8988T (cell line): ENCODE measurements at places on chromosomes 4 and X.

DNA sequence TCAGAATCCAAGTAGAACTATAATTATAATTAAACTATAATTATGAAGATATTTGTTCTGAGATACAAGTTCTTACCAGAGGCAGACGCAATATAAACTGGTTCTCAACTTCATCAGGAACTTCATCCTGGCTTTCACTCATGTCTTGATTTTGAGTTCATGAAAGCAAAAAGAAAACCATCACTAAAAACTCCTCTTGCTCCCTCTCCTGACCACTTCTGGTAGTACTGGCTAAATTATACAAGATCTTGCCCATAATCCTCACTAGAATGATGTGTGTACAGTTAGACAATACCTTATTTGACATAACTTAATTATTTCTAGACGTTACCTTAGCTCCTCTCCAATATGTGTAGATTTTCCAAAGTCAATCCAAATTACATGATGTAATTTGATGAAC is 3.7 kb downstream of the TAF7L start:
- no peak for DNase-seq

- no peak for DNase-seq
Measured at GRCh38 chrX:24399550-24399949, 39.1 kb downstream of the SUPT20HL1 start.

DNA sequence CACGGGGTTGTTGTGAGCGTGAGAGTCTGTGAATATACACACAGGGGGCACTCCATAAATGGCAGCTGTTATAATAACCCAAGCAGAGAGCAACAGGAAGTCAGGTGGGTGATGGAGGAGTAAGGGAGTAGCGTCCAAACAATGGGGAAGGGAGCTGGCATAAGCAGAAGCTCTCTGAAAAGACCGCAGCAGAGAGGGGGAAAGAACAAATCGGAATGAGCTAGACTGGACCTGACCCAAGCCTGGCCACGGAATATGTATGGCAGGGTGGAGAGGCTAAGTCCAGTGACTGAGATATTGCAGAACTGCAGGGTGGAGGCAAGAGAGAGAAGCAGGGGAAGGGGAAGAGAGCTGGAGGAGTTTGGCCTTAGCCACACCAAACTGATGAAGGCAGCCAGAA is 6.5 kb upstream of the GJB1 start:
- no peak for DNase-seq

- DNase-seq = no peak
Measured at GRCh38 chrX:40278340-40279090, 180.8 kb upstream of the BCOR start.

GRCh38 chr4:44159991-44160390 is 288.6 kb downstream of the KCTD8 start:
- DNase-seq = no peak

DNA sequence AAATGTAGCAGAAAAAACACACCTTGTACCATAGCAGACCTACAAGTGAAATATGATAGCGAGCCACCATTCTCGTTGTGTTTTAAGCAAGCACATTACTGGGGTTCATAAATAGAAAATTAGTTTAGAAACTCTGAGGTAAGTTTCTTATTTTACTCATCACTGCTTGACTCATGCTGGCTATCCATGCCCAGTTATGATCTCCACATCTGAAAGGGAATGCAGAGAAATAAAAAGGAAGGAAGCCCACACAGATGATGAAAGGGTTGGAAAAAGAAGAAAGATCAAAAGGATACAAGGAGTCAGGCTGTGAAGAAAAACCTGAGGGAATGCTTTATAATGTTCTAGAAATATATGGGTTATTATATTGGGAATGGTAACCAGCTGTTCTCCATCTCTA is 54.5 kb downstream of the CAMK2D start:
- DNase-seq = no peak

DNA sequence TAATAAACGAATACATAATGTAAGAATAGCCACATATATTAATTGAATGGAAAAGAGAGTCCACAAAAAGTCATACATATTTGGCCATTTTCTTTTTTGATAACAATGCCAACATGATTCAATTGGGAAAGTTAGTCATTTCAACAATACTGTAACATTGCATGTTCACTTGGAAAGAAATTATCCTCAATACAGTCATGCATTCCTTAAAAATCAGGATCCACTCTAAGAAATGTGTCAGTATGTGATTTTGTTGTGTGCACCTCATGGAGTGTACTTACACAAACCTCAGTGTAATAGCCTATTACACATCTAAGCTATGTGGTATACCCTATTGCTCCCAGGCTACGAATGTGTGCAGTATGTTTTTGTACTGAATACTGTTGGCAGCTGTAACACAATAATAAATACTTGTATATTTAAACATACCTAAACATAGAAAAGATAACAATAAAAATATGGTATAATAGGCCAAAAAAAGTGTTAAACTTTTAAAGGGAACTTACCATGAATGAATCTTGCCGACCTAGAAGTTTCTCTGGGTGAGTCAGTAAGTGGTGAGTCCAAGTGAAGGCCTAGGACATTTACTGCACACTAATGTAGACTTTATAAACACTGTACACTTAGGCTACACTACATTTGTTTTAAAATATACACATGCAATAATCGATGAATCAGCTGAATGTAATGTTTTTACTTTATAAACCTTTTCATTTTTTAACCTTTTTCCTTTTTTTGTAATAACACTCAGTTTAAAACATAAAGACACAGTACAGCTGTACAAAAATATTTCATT is 806.8 kb downstream of the PCDH18 start:
- DNase-seq = no peak

DNA sequence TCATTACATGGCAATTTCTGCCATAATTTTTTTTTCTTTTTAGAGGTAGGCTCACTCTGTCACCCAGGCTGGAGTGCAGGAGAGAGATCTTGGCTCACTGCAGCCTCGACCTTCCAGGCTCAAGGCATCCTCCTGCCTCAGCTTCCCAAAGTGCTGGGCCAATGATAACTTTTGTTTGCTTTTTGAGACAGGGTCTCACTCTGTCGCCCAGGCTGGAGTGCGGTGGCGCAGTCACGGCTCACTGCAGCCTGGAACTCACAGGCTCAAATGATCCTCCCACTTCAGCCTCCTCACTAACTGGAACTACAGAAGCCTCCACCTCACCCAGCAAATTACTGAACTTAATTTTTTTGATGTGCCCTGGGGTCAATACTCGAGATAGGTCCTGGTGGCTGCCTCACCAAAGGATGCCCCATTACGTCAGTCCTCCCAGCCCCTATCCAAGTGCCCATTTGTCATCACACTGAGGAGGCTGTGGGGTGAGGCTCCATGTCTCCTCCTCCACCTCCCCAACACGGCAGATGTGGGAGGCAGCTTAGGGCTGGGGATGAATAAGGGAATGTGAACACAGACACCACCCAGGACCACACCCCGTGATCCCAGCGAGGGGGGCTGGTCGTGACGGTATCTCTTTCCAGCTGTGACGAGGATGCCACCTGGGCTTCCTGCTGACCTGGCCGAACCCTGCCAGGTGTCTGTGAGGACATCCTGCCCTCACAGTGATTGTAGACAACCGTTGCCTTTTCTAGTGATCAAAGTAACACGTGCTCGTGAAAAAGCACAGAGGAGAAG is 12.4 kb upstream of the NKX1-1 start:
- no peak for DNase-seq

- no peak for DNase-seq
Measured at GRCh38 chrX:80432441-80432840, 12.2 kb downstream of the TENT5D start.

DNA sequence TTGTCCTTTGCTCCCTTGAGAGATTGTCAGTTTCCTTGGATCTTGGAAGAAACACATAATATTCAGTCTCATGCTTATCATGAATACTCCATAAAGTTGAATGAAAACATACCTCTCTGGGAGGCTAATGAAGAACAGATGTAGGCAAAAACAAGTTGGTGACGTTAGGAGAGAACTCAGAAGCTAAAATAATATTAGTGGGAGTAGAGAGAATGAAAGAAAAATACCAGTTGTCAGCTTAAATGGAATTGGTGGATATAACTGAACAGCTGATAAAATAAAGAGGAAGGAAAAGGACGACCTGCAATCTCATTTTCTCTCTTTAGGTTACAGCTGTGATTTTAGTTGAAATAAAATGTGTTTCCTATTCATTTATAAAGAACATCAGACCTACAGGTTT is 124.8 kb downstream of the SNCA start:
- DNase-seq = no peak

DNA sequence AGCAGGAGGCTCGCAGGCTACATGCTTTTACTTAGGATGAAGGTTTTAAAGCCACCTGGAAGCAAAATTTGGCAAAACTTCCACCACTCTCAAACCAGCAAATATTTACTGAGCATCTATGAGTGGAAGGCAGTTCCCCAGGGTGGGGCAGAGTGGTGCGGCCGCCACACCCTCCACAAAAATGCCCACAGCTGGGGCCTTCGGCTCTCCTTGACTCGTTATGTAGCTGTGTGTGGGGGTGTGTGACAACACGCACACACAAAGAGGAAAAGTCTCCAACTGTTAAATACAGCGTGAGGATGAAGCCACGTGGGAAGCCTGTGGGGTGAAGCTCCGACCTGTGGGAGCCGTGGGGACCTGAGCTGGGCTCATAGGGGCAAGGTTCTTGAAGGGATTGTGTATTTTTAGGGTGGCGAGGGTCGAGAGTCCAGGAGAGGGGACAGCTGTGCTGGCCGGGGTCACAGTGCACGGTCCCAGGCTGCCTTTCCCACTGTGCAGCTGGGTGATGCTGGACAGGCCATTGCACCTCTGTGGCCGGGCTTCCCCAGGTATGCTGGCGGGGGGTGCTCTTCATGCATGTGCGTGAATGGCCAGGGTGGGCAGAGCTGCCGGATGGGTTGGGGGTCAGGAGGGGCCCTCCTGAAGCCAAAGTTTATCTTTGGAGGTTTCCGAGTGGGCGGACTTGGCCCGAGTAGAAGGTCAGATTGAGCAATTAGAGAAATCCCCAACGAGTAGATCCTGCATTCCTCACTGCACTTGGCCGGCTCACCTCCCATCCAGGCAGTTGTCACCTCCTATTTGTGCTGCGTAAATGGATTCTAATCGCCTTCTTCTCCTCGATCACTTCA is 25.4 kb downstream of the SORCS2 start:
- no peak for DNase-seq

DNA sequence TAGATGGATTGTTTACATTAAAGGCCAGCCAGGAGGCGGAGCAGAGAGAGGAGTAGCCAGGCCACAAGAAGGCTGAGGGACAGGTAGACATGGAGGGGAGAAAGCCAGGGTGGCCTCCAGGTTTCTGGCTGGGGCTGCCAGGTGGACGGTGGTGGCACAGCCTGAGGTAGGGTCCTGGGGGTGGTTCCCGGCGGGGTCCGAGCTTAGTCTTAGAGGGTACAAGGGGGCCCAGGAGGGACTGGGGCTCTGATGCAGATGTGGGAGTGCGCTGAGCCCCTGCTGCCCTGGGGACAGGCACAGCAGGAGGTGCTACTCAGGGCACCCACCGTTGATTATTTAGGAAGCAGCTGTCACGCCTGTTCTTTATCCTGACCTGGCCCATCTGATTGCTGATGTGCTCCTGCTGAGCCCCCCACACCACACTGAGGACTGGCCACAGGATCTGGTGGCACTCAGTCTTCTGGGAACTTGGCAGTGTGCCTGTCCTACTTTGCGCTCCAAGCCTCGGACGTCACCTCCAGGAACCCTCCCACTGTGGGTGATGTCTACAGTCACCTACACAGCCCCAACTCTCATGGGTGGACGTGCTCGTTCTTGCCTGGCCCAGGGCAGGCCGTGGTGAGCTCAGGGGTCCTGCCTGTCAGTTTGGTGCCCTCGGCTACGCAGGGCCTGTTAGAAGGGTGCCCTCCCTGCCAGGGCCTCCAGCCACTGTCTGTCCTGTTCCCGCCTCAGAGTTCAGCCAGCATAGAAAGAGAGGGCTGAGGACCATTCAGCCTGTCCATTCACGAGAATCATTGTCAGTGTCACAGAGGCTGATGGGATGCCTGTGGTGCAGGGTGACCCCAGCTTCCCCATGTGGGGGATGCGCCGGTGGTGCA is 12.0 kb downstream of the WFS1 start:
- DNase-seq = no peak

DNA sequence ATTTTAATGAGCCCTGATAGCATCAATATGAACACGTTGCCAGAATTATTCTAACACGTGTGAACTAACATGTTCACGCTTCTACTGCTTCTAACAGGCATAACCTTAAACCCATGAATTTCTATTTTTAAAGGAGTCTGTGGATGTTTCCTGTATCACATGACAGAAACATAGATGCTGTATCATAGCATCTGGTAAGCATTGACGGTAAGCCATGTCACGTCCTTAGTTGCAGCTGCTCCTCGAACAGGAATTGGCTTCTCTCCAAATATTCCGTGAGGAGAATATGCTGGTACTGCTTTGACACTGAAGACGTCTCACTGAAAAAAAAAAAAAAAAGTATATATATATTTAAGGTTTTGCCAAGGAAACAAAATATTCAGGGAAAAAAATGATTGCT is 105.1 kb upstream of the MXRA5 start:
- no peak for DNase-seq

GRCh38 chr4:159489646-159490045 is 386.8 kb downstream of the RAPGEF2 start:
- DNase-seq = no peak

GRCh38 chr4:173504181-173504503 is 25.9 kb downstream of the HAND2 start:
- no peak for DNase-seq

- DNase-seq = no peak
Measured at GRCh38 chr4:140497405-140497746, 717 bp downstream of the MGAT4D start.

- no peak for DNase-seq
Measured at GRCh38 chr4:55993994-55994663, 45.4 kb downstream of the CEP135 start.
